Left forelimb (tissue), 1 donor: ENCODE measurements at places on chromosomes 5 and 9.

- DNase-seq: no peak
Measured at GRCh38 chr9:35859990-35860339, 10.2 kb downstream of the OR13J1 start.

DNA sequence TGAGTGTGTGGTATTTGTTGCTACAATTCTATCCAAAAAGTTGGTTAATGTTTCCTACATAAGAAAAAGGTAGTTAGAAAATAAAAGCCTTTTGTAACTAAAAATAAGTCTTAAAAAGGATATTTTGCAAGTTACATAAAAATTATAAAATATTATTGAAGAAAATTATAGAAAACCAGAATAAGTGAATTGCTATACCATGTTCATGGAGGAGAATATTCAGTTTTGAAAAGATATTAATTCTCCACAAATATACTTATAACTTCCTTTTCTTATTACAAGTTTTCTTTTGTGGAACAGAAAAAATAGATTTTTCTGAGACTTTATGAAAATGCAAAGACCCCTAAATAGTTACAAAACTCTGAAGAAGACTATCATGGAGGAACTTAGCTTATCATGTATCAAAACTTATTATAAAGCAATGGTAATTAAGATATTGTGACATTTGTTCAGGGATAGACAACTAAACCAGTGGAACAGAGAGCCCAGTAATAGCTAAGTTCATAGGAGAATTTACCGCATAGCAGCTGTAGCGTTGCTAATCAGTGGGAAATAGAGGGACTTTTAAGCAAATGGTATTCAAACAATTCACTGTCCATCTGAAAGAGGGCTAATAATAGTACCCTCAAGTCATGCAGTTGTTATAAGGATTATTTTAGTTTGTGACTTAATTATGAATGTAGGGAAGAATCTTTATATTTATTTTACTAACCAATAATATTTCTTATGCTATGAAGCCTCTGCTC is 515.2 kb upstream of the ZNF608 start:
- no peak for DNase-seq

- no peak for DNase-seq
Measured at GRCh38 chr5:131710391-131710790, 75.4 kb upstream of the RAPGEF6 start.

GRCh38 chr9:116855881-116856662 is 169.0 kb downstream of the TRIM32 start:
- no peak for DNase-seq

DNA sequence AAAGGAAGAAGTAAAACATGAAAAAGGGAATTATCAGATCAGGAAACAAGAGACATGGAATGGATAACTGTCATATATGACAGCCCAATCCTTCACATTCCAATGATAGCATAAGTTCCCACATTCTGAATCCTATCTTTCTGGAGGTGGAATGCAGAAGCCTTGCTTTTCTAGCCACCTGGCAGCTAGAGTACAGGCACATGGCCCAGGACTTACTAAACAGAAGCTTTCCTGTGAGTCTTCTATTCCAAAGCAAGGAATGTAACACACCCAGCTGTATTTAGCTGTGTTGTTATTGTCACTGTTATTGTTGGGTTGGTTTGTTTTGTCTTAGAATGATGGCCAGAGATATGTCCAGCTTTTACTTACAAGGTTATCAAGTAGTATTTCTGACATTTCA is 780.5 kb upstream of the ZNF608 start:
- DNase-seq: no peak
